ENCODE measurements at places on chromosomes 2 and 18.

DNA sequence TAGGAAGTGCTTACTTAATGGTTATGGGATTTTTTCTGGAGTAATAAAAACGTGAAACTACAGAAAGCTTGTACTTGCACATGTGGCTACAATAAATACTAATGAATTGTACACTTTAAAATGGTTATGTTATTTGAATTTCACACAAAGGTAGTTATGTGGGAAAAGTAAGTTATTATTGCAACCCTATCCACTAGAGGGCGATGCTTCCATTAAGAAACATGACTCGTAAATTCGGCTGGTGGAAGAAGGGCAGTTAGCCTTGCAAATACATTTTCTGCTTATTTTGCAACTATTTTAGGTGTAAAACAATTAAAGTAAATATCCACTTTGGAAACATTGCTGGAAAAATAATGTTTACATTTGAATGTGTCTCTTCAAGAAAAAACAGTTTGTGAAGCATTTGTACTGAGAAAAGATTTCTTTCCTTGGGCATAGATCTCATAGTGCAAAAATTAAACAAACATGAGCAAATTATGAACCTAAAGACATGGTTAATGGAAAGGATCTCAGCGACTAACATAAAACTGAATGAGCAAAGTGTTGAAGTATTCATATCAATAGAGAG is 68.1 kb upstream of the CSRNP3 start:
- DNase-seq: no peak

DNA sequence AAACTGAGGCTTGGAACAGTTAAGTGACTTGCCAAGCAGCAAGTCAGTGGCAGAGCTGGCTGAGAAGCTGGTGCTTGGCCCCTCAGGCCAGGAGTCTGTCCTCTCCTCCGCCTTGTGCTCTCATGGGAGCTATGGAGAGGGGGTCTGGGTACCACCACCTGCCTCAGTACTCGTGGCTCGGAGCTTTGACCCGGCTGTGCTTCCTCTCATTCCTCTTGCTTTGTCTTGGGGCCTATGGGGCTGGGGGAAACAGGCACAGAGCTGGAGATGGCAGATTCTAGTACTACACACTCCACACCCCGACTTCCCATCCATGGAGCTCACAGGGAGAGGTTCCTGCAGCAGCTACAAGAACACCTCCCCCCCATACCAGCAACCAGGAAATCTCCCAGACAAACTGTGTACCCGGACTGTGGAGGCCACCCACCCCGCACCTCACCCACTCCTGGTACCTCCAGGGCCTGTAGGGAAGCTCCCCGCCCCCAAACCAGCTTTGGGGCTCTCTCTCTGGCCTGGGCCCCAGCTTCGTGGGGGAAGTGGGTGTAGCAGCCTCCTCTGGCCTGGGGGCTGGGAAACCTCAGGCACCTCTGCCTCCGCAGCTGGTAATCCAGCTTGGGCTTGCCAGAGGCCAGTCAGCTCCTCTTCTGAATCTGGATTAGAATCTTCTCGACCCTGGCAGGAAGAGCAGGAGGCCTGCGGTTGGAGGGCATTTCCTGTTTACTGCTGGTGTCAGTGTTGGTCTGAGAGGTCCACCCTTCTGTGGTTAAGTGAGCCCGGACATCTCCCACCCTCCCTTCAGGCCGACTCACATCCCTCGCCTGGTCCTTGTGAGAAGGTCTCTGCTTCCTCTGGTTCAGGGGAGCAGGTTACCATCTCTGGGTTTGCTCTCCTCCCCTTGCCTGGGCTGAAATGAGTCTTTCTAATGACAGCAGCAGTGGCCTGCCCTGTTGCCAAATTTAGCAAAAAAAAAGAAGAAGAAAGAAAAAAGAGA is 22.3 kb upstream of the RHOB start:
- DNase-seq: peak; percentile 73

- peak; percentile 74 for DNase-seq
Observed at GRCh38 chr2:70553334-70553583, 367 bp downstream of the TGFA start.

GRCh38 chr18:62844850-62845643 is 129.7 kb downstream of the PHLPP1 start:
- no peak for DNase-seq

Measured in right lobe of liver (tissue), 6 donors.